ENCODE measurements at places on chromosomes 5 and 9.
A peak's percentile ranks its signal among the peaks of the same experiment; 100 is the strongest.

GRCh38 chr9:126240835-126241234 lies 85.8 kb upstream of the MVB12B start:
- no peak for DNase-seq

GRCh38 chr9:107938801-107939386 lies 449.3 kb upstream of the KLF4 start:
- DNase-seq = no peak

DNA sequence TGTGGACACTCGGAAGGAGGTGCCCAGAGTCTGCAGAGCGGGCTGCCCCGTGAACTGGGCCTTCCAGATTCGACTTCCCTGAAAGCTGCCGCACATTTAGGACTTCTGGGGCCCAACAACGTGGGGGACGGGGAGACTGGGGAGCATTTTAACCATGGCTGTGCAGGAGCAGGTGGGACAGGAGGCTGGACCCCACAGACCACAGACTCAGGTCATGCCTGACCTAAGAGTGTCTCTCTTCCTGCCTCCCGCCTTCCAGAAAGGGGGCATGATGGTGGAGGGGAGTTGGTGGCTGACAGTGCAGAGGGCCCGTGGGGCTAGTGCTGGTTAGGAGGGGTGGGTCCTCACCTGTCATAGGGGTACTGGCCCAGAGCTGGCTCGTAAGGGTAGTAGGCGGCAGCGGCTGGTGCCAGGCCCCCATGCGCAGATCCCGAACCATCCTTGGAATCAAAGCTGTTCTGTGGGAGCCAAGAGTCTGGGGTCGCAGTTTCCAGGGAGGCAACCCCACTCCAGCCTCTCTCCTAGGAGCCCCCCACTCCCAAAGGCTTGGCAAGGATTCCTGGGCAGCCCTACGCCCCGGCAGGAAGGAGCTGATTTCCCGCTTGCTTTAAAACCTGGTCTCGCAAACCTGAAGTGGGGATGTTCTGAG lies 2.2 kb downstream of the IRX4 start:
- DNase-seq = no peak

GRCh38 chr5:111681414-111682120 lies 75.4 kb downstream of the NREP start:
- peak; percentile 61 for DNase-seq
